Stimulated activated CD8-positive, alpha-beta memory T cell treated with anti-CD3 and anti-CD28 coated beads, Interleukin-4, amount 100 ng/mL, for 4 hours (primary cell): ENCODE measurements at places on chromosomes 6 and 20.

DNA sequence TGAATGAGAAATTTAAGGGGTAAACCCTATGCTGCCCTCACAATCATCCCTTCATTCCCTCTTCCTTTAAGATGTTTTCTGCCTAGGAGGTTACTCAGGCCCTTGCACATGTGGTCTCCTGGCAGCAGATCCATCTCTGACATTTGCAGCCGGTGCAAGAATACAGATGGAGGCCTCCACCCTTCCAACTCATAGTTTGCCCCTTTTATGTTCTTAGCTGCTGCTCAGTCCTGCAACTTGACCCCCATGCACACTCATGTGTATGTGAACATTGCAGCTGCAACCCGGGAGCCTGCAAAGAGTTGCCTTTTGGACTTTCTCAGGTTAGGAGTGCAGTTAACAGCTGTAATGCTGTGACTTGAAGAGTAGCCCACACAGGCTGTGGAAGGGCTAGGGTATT is 131.9 kb upstream of the SGK1 start:
- no peak for DNase-seq

DNA sequence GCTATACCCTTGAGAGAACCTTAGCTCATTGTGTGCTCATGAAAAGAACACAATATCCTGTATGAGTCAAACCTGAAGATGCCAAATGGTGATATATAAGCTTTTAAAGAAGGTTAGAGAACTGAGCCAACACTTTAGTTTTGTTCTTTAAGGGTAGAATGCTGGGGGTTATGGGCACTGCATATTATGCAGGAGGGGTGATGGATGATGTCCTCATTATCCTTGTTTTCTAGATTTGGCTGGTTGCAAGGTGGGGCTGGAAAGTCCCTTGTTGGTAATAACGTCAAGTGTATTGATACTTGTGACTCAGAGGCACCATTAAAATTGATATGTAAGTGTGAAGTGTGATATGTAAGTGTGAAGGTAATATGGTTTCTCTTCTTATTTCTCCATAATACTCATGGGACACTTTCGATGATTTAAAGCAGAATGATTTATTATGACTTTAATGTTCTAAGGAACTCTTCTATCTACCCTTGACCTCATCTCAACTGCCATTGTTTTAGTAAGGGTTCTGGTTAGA is 113.7 kb upstream of the DTNBP1 start:
- no peak for DNase-seq

GRCh38 chr6:29850011-29850553 is 22.5 kb downstream of the HLA-G start:
- peak; percentile 14 for DNase-seq

- no peak for DNase-seq
Observed at GRCh38 chr20:21508230-21509078, 5.4 kb downstream of the NKX2-2 start.
